Activated naive CD4-positive, alpha-beta T cell (primary cell): ENCODE measurements at places on chromosomes 2 and 18.

GRCh38 chr18:1917569-1917968 lies 653.7 kb downstream of the METTL4 start:
- DNase-seq: no peak

DNA sequence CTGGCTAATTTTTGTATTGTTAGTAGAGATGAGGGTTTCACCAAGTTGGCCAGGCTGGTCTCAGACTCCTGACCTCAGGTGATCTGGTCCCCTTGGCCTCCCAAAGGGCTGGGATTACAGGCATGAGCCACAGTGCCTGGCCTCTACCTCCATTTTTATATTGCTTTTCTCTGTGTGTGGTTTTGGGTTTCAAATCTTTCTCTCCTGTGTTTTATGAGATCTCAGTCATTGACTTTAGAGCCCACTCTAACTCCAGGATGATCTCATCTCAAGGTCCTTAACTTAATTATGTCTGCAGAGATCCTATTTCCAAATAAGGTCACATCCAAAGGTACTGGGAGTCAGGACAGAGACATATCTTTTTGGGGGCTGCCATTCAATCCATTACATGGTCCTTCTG lies 24.7 kb downstream of the ARL4C start:
- no peak for DNase-seq

GRCh38 chr2:44362207-44363015 lies 664 bp downstream of the CAMKMT start:
- peak; percentile 18 for DNase-seq

GRCh38 chr2:19178175-19178574 lies 180.2 kb downstream of the OSR1 start:
- DNase-seq: no peak

DNA sequence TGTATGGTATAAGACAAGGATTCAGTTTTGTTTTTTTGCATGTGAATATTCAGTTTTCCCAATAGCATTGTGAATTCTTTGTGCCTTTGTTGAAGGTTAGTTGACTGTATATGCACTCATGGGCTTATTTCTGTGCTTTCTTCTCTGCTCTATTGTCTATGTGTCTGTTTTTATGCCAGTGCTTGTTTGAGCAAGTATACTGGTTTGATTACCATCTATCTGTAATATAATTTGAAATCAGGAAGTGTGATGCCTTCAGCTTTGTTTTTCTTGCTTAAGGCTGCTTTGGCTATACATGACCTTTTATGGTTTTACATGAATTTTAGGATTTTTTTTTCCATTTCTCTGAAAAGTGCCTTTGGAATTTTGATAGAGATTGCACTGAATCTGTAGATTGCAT lies 23.5 kb downstream of the COLEC11 start:
- no peak for DNase-seq
